ENCODE measurements at places on chromosomes 3 and 15.

- DNase-seq = no peak
These were observed 106.5 kb upstream of the SLC4A7 start for GRCh38 chr3:27590437-27591298.

- DNase-seq = no peak
These were observed 91.3 kb downstream of the AAGAB start for GRCh38 chr15:67163180-67163579.

DNA sequence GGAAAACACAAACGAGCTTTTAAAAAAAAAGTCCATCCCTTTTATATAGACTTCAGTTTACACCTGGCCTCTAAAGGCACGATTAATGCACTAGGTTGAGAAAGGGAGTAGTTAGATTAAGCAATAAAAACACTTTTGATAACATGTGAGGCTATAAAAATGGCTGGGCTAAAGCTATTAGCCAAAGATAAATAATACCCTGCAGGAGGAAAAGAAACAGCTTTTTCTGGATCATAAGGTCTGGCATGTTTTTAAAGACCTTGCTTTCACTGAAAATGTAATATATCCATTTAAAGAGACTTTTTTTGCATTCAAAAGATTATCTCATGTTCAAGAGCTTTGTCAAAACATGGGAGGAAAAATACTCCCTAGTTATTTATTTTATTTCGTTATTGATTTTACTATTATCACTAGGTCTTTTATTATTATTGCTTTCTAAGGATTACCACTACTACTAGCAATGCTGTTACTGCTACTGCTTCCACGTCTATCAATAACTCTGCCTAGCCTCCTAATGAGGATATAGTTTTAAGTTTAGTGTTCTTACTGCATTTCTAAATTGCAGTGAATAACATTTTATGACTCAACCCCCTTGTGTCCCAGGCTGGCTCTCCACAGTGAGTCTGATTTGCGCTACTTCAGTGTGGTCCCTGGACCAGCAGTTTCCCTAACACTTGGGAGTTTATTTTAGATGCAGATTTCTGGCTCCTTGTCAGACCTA, 93.4 kb downstream of the THRB start:
- DNase-seq = no peak

DNA sequence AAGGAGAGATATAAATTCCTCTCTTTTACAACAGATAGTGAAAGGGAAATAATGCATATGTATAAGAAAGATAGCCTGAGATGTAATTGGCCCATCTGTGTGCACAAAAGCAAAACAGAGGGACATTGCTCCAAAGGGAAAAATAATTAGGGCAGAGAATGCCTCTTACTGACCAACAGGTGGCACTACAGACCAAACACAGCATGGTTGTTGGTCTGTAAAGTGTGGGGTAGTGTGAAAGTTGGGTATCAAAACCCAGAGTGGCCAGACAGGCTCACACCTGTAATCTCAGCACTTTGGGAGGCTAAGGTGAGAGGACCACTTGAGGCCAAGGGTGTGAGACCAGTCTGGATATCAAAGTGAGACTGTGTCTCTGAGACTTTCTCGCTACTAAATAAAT, 4.5 kb upstream of the TLNRD1 start:
- no peak for DNase-seq

DNA sequence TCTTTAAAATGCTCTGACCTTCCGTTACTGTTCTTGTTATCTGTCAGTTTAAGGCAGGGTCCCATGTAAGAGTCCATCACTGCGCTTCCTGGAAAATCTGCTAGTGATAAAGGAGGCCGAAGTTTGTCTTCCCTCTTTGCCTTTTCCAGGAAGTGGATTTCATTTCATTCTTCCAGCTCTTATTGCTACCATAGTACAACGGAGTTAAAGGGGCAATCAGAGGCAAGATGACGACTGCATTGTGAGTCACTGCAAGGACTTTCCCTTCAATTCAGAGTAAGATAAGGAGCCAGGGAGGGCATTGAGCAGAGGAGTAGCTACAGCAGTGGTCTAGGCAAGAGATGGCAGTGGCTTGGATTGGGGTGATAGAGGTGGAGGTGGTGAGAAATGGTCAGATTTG, 17.2 kb upstream of the DET1 start:
- no peak for DNase-seq

GRCh38 chr3:126287171-126287535, 70.1 kb downstream of the KLF15 start:
- DNase-seq = no peak

GRCh38 chr3:17014709-17015108, 130.0 kb downstream of the PLCL2 start:
- no peak for DNase-seq

- peak; percentile 67 for DNase-seq
These were observed 3.0 kb downstream of the ALCAM start for GRCh38 chr3:105369500-105370371.

- DNase-seq = no peak
These were observed at the start of gene DAZL for GRCh38 chr3:16604887-16605602. Gene DAZL, minus strand, starts transcription at chr3:16605423. Its CDS starts 218 bp downstream, at chr3:16605205.

DNA sequence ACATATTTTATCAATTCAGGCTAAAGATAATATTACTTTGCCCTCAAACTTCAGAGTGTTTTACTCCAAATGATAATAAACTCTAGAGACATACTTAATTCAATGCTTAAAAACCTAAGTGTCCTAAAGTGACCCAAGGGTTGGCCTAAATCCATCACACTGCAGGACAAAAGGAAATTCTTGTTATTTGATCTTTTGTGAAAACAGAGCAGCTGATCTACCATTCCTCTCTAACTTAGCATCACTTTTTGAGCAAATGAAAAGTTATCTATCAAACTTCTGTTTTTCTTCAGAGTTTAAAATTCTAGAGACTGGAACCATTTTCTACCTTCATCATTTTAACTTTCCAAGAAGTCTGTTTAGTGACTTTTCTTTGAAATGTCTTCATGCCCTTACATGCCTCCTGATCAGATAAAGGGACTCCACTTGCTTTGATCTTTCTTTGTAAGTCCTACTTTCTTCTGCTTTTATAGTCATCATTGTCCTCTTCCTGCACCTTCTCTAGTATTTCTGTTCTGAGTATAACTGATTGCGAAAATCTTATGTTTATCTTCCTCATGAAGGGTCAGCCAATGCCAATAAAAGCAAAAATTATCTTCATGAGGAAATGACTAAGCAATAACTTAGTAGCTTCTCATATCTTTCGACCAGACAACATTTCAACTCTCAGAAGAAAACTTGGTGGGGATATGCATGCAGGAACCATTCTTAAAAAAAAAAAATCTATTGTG, 378.7 kb upstream of the TGFBR2 start:
- DNase-seq = no peak

DNA sequence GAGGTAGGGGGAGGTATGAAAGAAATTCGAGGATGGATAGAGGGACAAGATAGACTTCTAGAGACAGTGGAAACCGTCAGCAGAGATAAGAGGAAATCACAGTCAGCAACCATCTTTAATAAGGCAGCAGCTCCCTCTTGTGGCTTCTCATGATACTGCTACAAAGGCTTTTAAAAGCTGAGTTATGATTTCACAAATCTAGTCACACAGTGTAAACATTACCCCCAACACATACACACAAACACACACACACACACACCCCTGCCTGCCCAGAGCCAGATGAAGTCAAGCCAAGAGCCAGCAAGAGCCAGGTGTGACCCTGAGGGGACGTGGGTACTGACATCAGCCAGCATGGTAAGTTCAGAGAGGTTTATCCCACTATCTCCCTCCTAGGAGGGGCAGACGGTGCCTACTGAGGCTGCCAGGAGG, 18.9 kb upstream of the TGM5 start:
- no peak for DNase-seq

- no peak for DNase-seq
These were observed 437.5 kb upstream of the PROK2 start for GRCh38 chr3:72222410-72222809.

DNA sequence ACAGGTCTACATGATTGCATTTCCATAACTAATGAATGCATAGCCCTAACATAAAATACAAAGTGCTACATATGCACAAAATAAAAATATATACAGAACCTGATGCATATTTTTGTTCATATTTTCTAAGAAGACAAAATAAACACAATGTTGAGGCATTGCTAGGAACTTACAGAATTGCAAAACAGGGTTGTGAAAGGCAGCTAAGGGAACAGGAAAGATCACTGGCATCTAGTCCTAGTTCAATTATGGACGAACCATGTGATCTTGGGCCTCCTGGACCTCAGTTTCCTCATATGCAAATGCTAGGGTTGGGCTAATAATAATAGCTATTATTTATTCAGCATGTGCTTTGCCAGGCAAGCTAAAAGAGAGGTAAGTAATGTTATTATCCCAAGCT, 15.5 kb upstream of the NCEH1 start:
- DNase-seq = no peak

GRCh38 chr15:69343133-69343532, 44.4 kb downstream of the PAQR5 start:
- DNase-seq = no peak

DNA sequence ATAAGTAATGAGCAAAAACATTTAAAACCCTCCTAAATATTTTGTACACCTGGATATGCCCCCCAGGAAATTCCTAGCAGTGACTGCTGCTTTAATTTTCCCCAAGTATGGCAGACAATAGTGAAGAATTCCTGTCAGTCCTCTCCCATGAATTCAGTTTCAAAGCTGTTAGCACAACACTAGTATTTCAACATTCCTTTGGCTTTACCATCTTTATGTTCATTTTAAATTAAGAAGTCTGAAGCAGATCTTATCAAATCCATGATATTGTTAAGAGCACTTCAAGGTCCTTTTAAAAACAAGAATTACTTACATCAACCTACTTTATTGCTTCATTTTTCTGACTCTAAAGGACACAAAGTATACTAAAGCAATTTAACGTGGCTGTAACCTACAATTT, 28.8 kb upstream of the CDIN1 start:
- DNase-seq = no peak

DNA sequence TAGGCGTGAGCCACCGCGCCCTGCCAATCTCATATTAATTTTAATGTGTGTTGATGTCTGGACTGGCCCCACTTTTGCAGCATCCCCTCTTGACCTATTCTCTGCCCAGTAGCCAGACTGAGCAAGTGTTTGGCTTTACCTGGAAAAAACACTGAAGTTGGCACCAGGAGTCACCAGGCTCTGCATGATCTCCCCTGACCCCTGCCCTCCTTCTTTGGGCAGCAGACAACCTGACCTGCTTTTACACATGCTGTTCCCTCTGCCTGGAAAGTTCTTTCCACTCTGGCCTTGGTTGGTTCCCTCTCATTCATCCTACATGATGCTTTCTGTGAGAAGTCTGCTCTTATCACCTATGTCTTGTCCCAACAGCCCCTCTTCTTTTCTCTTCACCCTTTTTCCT, 67.9 kb upstream of the SLC2A2 start:
- DNase-seq = no peak

- no peak for DNase-seq
These were observed 291.0 kb downstream of the TBL1XR1 start for GRCh38 chr3:176906046-176906905.

GRCh38 chr3:131914090-131914691, 120.6 kb downstream of the CPNE4 start:
- DNase-seq = no peak

DNA sequence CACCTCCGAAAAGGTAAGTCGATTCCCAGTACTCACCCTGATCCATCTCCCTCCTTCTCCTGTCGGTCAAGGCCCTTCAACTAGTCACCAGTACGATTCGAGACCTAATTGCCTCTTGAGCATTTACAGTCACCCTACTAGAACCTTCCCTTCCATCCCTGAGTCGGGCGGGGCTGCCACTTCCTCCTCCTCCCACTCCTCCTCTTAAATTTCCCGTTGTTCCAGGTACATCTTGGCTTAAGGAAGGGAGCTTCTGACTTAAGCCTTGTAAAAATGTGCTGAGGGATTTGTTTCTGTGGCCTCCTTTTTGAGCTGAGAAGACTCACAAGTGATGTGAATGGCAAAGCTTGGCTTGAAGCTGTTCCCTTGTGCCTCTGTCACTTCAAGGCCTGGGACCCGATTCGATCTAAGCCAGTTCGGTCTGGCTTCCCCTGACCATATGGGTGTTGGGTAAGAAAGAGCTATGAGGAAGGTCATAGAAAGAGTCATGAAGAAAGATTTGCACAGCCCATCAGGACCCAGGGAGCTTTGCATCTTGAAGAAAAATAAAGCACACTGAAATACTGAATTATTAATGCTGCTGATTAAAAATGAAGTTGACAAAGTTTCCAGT, 28.1 kb downstream of the LCMT2 start:
- no peak for DNase-seq

DNA sequence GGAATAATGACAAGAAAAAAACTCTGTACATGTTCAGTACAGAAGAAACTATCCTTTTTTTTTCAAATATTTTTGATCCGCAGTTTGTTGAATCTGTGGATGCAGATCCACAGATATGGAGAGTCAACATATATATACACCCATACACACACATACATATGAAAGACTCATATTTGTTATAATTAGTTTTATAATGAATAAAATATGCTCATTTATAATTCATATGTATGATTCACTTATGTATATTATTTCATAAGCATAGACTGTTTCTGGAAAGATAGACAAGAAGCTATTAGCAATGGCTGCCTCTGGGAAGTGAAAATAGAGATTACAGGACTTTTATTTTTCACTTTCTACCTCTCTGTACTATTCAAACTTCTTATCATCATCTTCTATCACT, 9.8 kb downstream of the DZIP1L start:
- DNase-seq = no peak

GRCh38 chr15:84949845-84950569, 31.6 kb upstream of the PDE8A start:
- no peak for DNase-seq

DNA sequence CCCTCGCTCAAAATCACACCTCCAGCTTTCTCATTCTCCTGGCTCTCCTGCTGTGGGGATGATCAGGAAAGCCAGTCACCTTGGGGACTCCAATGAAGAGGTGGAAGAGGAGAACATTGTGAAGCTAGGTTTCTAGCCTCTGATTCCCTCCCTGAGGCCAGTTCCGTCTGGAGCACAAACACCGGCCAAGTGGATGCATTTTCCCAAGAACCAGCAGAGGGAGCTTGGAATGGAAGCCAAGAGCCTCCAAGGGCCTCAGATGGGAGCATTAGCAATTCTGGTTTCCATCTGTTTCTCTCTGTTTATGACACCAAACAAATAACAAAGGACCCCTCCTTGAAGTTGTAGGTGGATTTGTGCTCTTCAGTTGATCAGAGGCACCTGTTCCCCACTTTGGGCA, 40.6 kb upstream of the NMNAT3 start:
- peak; percentile 44 for DNase-seq

- no peak for DNase-seq
These were observed 86.8 kb downstream of the TMCO5A start for GRCh38 chr15:38021259-38021658.

DNA sequence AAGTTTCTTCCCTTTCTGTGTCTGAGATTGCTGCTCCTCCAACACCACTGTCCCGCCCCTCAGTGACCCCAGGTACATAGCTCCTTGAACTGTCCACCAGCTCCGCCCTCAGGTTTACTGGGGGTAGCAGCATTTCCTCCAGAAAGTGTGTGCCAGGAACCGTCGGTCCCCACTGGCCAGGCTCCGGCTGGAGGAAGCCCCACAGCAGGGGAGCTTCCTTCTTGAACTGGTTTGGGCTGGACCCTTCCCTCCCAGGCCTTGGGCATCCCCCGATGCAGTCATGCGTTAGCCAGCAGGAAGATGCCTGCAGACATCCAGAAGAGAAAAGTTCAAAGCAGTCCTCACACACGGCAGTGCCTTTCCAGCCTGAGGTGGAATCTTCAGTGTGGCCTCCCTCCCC, 19.7 kb downstream of the PAK6 start:
- DNase-seq = no peak

- no peak for DNase-seq
These were observed 280.8 kb upstream of the BCHE start for GRCh38 chr3:166118049-166118448.

Data from left ventricle myocardium inferior (tissue), 1 donor.